NAMALWA (cell line): ENCODE measurements at places on chromosomes 7 and 10.
A peak's percentile ranks its signal among the peaks of the same experiment; 100 is the strongest.

- DNase-seq: no peak
Measured at GRCh38 chr10:85650791-85651496, 715.7 kb downstream of the GRID1 start.

DNA sequence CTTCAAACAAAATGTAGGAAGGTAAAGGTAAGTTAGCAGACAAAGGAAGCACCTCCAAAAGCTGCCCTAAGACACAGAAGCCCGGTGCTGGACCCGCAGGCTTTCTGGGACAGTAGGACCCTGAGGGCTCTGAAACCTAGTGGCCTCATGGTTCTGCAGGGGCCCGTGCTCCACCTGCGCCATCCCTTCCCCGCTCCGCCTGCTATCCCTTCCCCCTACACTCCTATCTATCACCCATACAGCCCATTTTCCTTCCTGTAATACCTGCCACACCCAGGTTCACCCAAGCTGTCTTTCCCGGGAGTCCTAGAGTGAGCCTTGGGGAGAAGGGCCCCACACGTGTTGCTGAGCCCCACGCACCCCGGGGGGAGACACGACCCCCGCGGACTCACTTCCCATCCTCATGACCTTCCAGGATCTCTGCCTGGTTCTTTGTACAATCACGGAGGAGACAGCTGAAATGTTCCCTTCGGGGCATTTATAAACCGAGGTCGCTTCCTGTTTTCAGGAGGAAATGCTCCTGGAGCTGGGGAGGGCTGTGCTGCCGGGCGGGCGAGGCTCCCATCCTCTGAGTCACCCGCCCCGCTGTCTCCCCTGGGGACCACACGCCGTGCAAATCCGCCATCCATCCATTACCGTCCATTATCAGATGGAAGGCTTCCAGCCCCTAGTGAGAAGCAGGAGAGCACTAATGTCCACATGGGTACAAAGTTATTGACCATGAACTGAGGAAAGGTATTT lies 251.7 kb upstream of the PITRM1 start:
- DNase-seq: no peak

GRCh38 chr7:82677493-82677892 lies 233.9 kb upstream of the CACNA2D1 start:
- peak; percentile 46 for DNase-seq

DNA sequence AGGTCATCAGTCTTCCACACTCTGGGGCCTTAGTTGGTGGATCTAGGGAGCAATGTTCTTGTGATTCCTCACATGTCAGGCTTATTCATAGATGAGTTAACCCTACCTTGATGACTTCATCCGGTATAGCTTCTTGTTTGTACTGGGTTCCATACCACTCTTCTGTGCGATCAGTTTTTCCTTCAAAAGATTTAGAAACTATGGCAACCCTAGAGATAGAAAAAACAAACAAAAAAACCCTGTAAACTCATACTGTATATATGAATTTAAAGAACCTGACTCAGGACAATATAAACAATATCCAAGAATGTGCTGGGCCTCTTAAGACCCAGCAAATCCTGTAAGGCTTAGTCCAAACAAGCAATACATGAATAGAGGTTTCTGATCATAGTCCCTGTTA lies 83.5 kb downstream of the IDE start:
- DNase-seq: no peak

DNA sequence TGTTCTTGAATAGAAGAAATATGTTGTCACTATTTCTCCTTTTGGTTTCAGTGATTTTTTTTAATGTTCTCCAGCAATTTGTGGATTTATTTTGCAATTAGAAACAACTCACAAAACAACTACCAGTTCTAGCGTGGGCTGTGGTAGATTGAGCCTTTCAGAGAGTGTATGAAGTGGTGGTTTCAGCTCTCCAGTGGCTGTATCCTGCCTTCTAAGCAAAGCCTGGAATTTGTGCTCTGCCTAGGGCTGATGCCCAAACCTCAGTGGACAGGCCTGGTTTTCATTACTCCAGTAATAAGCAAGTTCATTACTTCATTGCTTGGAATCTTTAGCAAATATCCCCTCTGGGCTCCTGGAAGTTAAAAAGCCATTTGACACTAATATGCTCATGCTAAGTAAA lies 35.9 kb downstream of the APBB1IP start:
- no peak for DNase-seq

GRCh38 chr10:44857363-44858016 lies 53.6 kb upstream of the TMEM72 start:
- DNase-seq: peak; percentile 62

DNA sequence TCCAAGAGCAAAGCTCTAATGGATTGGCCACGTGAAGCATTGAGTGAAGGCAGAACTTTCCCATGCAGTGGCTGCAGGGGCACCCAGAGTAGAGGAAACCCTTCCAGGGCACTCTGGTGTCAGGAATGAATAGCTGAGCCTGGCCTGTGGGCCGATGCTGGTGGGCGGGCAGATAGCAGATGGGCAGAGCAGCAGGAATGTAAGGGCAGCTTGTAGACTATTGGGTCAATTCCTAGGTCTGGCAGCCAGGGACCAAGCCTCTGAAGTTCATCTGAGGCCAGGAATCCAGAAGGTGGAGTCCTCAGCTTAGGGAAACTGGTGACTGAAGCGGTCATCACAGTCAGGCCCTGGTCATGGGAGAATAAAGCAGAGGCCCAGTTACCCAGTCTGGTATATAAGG lies 115.4 kb downstream of the TMEM178B start:
- no peak for DNase-seq

GRCh38 chr10:58086144-58086762 lies 181.4 kb downstream of the IPMK start:
- DNase-seq: no peak

DNA sequence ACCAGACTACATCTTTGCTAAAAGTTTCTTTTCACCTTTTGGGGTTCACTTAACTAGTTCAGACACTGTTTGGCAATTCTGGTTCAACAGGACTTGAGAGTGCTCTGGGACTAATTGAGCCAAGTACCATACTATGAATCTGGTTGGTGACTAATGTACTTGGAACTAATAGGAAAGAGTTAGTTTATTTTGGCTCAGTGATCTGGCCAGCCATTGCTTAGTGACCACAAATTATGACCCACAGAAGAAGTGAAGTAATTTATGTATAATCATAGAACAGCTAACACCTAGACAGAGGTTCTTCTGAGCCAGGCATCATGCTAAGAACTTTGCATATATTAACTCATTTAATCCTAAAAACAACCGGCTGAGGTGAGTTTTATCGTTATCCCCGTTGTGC lies 126.5 kb upstream of the JCAD start:
- no peak for DNase-seq

GRCh38 chr10:92848441-92849233 lies at the start of gene EXOC6:
Gene EXOC6 (plus strand): TSS chr10:92848520. CDS start chr10:92848534, 14 bp downstream.
- DNase-seq: peak; percentile 88

DNA sequence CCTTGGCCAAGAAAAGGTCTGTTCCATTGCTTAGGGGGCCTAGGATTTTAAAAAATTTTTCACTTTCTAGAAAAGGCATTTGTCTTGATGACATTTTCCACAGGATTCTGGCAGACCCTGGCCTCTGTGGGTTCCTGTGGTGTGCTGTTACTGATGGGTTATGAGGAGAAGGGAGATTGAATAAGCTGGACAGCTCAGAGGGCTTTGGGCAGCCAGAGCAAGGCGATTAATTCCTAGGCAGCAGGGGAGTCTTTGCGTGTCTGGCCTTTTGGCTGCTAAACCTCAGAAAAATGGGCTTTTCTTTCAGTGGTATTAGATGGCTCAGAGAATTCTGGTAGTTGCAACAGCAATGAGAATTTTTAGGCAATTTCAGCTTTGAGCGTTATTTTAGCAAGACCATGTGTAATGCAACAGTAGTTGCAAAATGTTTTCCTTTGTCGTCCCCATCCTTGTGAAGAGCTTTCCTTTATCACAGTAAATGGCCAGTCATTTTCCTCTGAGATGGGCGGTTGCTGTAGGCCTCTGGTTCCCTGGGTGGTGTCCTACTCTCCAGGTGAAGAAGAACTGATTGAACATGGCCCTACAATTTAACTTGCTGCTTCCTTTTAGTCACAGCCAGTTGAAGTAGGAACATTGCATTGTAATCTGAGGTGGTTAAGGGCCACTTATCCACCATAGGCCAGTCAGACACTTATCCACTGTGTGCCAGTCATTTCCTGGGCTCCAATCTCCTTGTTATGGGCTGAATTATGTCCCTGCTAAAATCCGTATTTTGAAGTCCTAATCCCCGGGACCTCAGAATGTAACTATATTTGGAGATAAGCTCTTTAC lies 43.2 kb downstream of the SH2D4B start:
- no peak for DNase-seq

DNA sequence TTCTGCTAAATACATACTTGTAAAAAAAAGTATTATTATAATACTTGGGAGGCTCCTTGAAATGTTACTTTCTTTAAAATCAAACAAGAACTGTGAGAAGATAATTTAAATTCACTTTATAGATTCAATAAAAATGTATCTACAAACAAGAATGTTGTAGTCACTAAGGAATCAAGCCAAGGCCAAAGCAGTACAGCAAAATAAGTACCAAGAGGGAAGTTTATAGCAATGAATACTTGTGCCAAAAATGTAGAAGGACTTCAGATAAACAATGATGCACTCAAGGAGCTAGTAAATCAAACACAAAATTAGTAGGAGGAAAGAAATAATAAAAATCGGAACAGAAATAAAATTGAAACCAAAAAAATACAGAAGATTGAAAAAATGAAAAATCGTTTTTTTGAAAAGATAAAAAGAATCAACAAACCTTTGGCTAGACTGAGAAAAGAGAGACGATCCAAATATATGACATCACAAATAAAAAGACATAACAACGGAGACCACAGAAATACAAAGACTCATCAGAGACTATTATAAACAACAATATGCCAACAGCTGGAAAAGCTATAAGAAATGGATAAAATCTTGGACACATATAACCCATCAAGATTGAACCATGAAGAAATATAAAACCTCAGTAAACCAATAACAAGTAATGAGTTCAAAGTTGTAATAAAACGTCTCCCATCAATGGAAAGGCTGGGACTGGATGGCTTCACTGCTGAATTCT lies 286.0 kb upstream of the TMEM229A start:
- no peak for DNase-seq

DNA sequence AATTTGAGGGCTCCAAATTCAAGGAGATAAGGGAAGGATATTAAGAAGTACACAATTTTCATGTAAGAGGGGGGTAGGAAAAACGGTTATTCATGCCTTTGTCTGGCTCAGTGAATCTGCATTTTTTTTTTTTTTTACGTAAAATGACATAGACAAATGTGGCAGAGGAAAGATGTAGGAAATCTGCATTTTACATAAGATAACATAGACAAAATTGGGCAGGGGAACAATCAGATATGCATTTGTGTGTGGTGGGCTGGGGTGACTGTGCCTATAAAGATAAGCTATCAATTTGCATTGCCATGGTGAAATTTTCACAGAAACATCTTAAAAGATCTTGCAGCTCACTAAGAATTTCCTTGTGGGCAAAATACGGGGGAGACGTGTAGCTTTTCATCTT lies 92.7 kb upstream of the GPR141 start:
- no peak for DNase-seq

- DNase-seq: no peak
Measured at GRCh38 chr7:101094376-101094775, 9.1 kb downstream of the TRIM56 start.

DNA sequence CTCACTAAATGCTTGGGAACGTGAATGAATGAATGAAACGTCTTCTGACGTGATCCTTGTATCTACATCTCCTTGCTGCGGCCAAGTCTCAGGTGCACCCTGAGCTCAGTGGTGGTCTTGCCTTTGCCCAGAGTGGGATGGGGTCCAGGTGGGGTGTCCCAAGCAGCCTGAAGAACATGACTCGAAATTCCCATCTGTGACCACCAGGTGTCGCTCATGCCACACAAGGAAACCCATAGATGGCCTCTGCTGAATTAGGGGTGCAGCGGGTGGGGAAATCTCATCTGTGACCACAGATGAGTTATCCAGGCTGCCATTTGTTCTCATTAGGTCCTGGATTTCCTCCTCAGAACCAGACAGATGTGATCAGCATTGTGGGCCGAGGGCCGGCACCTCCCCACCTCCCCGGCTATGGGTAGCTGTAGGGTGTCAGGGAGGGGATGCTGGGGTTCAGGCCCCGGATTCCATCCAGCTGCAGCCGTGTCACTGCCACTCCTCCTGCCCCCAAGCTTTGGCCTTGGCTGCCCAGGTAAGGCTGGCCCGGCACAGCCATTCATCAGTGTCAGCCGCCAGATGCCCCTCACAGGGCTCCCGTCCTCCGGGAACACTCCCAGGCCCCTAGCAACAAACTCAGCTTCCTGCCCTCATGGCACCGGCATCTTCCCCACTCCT lies 21.0 kb upstream of the GNA12 start:
- DNase-seq: peak; percentile 92

- DNase-seq: peak; percentile 76
Measured at GRCh38 chr10:11610826-11611247, 613 bp downstream of the USP6NL start.

DNA sequence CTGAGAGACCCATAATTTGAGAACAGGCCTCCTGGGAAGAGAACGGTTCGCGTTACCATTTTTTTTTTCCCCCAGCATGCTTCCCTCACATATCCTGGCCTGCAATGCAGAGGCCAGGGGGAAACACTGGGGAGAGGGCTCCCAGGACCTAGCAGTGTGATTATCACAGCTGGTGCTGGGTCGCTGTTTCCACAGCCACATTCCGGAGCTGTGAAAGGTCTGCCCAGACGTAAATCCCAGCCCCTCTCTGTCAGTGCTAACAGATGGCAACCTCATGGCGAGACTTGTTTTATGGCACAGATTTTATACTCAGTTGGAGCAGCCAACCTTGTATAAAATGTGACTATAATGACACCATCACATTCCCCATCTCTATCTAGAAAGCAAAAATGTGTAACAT lies 150.5 kb downstream of the PLXDC2 start:
- no peak for DNase-seq

DNA sequence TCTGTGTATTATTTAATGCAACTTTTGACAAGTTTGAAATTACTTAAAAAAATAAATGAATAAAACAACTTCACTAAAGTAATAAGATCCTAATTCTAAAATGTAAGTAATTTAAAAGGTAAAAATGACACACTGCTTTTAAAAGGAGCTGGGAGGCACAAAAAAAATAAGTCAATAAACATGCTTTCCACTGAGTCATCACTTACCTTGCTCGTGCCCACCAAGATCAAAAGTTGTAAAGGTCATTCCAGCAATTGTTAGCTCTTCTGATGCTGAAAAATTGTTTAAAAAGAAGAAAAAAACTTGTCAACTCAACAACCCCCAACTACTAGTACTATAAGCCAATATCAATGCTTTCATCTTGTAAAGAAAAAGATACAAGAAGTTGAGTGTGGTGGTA lies 9.5 kb downstream of the SAR1A start:
- DNase-seq: no peak

- DNase-seq: no peak
Measured at GRCh38 chr7:13778967-13779366, 210.5 kb downstream of the ETV1 start.
